ENCODE measurements at places on chromosomes 6 and 20.

DNA sequence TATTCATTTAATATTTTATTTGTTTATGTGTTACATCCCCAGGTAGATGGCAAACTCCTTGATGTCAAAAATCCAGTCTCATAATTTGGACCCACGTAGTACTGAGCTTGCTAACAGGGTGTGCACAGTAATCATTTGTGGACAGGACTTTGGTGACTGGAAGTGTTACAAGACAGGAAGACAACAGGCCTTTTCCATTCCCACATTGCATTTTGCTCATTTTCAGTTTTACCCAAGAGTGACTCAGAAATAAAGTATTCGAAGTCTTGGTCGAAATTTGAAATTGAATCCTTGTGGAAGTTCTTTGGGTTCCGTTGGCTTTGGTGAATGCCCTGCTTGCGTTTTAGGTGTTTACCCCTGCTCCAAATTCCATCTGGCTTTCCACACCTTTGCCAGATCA, 63.0 kb upstream of the THBS2 start:
- DNase-seq, result no peak

DNA sequence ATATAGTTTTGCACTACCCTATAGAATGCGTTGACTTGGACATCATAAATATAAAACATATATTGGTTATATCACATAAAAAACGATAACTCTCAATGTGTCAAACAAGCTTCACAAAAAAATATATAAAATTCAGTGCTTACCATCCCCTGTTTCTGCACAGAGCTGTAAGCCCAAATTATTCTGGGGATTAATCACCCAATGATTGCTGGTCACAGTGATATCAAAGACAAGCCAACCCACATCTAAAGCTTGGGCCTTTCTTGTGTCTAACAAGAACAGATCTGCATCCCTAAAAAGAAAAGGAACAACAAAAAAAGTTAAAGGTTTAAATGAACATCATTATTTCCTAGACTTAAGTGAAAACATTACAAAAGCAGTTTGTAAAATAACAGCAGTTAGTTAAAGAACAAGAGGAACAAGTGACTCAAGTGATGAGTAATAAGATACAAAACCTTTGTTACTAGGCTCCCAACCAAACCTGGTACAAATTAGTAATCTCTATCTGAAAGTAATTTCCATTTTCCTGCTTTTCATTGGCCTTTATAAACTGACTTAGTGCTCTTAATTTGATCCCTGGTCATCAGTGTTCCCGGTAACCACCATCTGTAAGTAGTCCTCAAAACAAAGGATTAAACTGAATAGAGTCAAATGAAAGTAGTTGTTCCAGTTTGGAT, 81.1 kb downstream of the BMP5 start:
- DNase-seq, result no peak

DNA sequence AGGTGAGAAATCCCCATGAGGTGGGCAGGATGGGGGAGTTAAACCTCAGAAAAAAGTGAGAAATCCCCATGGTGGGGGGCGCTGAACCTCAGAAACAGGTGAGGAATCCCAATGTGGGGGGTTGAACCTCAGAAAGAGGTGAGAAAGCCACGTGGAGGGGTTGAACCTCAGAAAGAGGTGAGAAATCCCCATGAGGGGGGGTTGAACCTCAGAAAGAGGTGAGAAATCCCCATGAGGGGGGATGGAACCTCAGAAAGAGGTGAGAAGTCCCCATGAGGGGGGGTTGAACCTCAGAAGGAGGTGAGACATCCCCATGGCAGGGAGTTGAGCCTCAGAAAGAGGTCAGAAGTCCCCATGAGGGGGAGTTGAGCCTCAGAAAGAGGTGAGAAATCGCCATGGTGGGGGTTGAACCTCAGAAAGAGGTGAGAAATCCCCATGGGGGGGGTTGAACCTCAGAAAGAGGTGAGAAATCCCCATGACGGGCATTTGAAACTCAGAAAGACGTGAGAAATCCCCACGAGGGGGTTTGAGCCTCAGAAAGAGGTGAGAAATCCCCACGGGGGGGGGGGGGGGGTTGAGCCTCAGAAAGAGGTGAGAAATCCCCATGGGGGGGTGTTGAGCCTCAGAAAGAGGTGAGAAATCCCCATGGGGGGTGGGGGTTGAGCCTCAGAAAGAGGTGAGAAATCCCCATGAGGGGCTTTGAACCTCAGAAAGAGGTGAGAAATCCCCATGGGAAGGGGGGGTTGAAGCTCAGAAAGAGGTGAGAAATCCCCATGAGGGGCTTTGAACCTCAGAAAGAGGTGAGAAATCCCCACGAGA, 14.3 kb upstream of the GOPC start:
- DNase-seq, result no peak

DNA sequence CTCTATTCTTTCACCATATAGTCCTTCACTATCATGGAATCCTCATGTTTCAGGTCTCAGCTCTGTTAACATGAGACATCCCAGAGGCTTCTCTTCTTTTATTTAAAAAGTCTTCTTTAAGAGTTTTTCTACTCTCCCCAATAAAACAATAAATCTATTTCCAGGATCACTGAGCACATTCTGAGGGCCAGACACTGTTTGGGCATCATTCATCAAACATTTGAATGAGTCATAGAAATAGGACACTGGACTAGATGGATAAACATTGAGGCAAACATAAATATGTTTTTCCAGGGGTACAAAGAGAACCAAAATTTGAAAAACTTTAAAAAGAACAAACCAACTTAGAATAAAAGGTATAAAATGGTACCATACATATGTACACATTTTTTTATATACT, 554.4 kb downstream of the KIF16B start:
- no peak for DNase-seq

- DNase-seq, result no peak
Measured at GRCh38 chr20:63695424-63696305, 787 bp upstream of the TNFRSF6B start.

DNA sequence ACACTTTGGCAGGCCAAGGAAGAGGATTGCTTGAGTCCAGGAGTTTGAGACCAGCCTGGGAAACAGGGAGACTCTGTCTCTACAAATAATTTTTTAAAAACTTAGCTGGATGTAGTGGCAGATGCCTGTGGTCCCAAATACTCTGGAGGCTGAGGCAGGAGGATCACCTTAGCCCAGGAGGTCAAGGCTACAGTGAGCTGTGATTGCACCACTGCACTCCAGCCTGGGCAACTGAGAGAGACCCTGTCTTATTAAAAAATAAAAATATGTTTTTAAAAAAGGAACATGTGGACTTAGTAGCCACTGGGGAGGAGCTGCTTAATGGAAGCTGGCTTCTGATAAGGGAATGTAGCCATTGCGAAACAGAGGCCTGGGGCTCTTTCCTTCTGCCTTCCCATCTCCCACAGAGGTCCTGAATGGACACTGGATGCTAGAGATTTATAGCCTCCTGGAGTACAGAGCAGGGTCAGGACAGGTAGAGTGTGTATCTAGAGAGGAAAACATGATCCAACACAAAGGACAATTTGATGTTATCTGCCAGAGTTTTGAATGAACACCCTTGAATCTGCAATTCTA, 21.7 kb upstream of the GMNN start:
- DNase-seq, result no peak

- DNase-seq, result no peak
Measured at GRCh38 chr20:21373436-21373835, 23.9 kb downstream of the NKX2-4 start.

- no peak for DNase-seq
Measured at GRCh38 chr6:4185419-4185818, 50.0 kb upstream of the ECI2 start.

DNA sequence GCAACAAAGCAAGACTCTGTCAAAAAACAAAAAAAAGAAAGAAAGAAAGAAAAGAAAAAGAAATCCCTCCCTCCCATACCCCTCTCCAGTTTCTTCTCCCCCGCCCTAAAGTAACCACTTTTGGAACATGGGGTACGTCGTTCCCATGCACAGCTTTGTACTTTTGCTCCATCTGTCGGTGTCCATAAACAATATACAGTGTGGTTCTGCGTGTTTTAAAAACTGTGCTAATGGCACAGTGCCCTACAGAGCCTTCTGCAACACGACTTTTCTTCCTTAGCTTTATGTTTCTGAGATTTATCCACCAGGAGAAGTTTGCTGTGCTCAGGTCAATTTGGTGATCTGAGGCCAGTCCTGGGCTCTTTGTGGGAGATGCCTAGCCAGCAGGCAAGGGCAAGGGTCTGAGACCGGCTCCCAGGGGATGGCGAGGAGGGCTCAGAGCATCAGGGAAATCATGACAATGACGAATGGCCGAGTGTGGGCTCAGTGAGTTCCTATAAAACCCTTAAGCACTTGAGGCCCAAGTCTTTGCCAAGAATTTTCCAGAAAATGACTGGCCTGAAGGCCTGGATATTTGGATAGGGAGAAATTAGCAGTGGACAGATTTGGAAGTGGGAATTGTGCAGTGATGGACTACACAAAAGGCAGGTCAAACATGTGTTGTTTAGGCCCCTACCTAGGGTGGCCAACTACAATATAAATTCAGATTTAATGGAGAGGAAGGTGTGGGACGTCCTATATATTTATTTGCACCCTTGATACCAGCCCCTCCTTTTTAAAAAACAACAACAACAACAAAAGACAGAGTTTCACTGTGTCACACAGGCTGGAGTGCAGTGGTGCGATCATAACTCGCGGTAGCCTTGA, 1.9 kb upstream of the BCAS4 start:
- DNase-seq, result no peak

- DNase-seq, result no peak
Measured at GRCh38 chr6:138403324-138403800, 661 bp upstream of the HEBP2 start.

DNA sequence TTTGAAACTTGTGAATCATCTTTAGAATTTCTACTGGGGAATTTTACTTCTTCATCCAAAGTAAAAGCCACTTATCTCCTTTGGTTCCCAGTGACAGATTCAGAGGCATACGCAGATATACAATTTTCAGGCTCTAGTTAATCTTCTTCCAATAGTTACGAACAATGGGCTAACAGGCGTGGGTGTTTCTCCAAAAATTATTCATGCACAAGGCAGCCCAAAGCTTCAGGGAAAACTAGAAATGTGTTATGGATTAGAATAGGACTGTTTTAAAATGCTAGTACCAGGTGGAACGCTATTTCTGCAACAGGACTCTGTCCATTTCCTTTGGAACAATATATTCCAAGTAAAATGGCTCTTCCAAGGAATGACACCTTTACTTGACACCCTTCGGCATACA, 102.2 kb downstream of the ZNF217 start:
- no peak for DNase-seq

- DNase-seq, result no peak
Measured at GRCh38 chr6:110414669-110415068, 706 bp downstream of the DDO start.

GRCh38 chr6:53466257-53466656, 78.6 kb downstream of the GCLC start:
- DNase-seq, result no peak

DNA sequence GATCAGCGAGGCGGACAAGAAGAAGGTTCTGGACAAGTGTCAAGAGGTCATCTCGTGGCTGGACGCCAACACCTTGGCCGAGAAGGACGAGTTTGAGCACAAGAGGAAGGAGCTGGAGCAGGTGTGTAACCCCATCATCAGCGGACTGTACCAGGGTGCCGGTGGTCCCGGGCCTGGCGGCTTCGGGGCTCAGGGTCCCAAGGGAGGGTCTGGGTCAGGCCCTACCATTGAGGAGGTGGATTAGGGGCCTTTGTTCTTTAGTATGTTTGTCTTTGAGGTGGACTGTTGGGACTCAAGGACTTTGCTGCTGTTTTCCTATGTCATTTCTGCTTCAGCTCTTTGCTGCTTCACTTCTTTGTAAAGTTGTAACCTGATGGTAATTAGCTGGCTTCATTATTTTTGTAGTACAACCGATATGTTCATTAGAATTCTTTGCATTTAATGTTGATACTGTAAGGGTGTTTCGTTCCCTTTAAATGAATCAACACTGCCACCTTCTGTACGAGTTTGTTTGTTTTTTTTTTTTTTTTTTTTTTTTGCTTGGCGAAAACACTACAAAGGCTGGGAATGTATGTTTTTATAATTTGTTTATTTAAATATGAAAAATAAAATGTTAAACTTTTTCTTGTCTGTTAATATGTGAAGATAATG, 2.2 kb downstream of the HSPA1B start:
- peak; percentile 53 for DNase-seq

DNA sequence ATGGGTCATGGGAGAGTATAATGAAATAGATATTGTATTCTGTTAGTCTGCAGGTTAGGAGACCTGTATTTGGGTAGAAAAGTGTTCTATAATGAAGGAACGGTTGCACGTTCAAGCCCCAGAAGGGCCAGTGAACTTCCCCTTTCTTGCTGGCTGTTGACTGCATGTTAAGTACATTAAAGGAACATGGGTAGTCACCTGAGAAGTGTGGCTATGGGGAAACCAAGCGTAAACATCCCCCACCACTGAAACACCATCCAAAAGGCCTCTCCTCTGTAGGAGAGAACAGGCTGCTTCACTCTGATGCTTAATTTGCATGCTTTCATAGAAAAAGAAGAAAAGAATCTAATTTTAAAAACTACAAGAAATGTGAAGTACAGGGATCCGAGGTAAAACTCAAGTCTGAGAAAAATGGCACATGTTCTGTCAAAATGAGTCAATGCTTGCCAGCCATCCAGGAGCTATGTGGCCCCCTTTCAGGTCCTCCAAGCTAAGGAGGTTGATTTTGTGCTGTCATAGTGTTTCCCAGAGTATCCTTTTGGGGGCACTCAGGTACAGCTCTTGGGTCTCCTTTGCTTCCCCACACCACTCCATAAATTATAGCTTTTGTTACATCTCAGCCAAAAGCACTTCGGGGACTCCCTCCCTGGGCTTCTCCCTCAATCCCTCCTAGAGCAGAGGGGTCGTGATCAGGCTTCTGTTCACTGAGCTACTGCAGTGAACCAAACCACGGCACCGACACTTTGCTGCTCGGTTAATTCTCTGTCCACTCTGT, 283.7 kb upstream of the AGPAT4 start:
- no peak for DNase-seq

- no peak for DNase-seq
Measured at GRCh38 chr6:150875841-150876240, 10.3 kb downstream of the MTHFD1L start.
